ENCODE measurements at places on chromosomes 4 and X. TPM values are rescaled to one million over a fixed set of nuclear protein-coding genes. Genes with fewer than 3 reads are reported as not detected.

The DCK gene
- 10.8 TPM for total RNA-seq

DNA sequence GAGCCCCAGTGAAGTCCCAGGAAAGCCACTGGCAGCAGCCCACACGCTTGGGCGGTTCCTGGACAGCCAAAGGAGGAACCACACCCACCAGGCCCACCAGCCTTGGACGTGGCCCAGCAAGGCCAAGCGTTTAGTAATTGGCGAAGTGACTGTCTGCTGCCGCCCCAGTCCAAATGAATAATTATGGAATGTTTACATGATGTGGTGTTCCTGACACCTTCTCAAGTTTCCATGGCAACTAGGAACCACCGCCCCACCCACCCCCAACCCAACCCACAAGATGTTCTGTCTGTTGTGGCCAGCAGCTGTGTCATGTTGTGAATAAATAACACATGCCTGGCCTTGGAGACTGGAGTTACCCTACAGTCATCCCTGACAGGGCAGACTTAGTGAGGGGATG, 22.3 kb downstream of the APLN start:
- no peak overlapping the region for H3K4me3 ChIP-seq

DNA sequence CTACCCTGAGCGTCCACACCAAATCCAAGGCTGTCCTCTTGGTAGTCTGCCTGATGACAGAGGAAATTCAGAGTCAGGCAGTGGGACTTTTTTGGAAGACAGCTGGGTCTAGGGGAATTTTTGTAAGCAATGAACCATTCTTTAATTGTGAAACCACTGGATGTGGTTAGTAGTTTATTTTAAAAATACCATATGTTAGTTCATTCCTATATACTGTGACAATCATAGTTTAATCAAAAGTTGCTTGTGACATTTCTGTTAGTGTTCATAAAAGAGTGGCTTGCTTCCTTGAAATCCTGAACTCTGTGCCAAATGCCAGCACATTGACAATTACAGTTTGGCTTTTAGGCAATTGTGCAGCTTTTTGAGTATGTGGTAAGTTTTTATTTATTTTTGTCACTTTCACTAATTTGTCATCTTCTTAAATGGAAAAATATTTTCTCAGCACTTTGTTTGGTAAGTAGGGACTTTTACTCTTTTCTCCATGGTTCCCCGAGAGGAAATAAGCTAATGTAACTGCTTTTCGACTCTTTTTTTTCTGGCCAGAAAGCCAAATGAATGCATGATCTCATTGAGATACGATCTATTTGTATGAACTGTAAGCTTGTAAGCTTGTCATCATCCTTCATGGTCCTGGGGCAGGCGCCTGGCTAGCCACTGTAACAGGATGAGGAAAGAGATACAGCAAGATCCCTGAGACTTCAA, 72.6 kb upstream of the SLC4A4 start:
- no peaks in the 10 kb centered on the region for H3K27me3 ChIP-seq
- H3K36me3 ChIP-seq, result no peaks in the 10 kb centered on the region
- no peak for DNase-seq
- no peak overlapping the region for H3K4me3 ChIP-seq

DNA sequence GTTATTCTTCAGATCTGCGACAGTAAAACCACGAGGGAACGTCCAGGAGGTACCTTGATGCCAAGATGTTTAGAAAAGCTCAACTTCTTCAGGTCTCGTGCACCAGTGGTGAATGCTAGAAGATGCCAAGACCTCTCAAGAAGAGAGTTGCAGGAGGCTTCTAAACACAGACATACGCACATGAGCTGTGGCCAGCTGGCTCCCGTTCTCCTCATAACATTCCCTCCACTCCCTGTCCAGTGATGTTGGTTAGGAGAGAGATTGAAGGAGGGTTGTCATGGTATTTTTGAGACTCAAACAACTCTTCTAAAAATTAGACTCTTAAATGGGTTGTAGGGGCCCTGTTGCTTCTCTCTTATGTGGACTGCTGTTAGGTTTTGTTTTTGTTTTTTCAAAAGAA, 184.3 kb downstream of the QDPR start:
- H3K36me3 ChIP-seq, result no peaks in the 10 kb centered on the region
- no peak overlapping the region for H3K4me3 ChIP-seq
- H3K4me1 ChIP-seq, result no peaks in the 10 kb centered on the region
